ENCODE measurements at places on chromosomes 11 and 22. TPM values are rescaled to one million over a fixed set of nuclear protein-coding genes. Genes with fewer than 3 reads are reported as not detected.

The SOX10 gene
- not detected for polyA plus RNA-seq

The C11orf42 gene
- polyA plus RNA-seq, result not detected

The SPI1 gene
- 2.3 TPM for polyA plus RNA-seq

The DEPDC7 gene
- polyA plus RNA-seq, result 1.3 TPM

The TSGA10IP gene
- not detected for polyA plus RNA-seq

The LYVE1 gene
- not detected for polyA plus RNA-seq

Data from immature natural killer cell (primary cell).